ENCODE measurements at places on chromosomes 4 and X.

DNA sequence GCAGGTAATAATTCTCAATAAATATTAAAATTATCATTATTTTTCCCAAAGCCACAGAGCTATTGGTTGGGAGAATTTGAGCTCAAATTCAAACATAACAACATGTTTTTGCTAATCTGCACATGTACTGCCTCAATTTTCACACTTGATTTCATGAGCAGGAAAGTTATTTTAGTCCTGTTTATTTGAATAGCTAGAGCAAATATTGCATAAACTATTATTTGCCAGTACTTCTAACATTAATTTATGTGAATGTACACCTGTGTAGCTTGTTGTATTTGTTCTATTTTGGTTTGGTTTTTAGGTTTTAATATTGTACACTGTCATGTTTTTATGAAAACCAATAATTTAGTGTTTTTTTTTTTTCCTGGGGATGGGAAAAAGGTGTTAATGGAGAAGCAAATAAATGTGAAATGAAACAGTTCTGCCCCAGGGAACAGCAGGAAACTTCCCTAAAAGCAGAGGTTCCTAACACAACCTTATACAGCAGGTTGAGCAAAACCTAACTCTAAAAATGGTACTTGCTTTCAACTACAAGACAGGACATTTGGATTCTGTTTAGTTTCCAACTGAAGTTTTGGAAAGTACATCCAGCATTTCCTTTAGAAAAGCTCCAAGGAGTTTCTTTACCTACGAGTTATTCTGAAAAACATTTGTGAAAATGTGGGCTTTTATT, 99.4 kb downstream of the SYNPO2 start:
- no peak for DNase-seq

DNA sequence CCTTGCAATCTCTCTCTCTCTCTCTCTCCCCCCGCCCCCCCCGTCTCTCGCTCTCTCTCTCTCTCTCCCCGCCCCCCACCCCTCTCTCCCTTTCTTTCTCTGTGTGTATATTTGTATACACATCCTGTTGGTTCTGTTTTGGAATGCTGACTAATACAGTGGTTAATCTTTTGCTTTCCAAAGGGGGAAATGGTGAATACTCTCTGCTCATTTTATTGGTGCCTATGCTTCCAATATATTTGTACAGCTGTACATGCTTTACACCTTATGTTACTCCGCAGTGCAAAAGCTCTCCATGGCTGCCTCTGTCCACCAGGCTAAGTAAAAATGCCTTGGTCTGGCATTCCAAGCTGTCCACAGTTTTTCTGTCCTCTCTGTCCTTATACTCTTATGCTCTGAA, 158.8 kb downstream of the RBMX2 start:
- DNase-seq = no peak

GRCh38 chr4:112341033-112341432, 43.9 kb downstream of the ALPK1 start:
- no peak for DNase-seq

DNA sequence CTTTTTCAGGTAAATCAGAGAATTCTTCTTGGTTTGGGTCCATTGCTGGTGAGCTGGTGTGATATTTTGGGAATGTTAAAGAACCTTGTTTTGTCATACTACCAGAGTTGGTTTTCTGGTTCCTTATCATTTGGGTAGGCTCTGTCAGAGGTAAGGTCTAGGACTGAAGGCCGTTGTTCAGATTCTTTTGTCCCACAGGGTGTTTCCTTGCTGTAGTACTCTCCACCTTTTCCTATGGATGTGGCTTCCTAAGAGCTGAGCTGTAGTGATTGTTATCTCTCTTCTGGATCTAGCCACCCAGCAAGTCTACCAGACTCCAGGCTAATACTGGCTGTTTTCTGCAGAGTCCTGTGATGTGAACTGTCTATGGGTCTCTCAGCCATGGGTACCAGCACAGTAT, 367.5 kb upstream of the GATB start:
- no peak for DNase-seq

- no peak for DNase-seq
Observed at GRCh38 chr4:27714073-27714472, 853.4 kb downstream of the STIM2 start.

GRCh38 chr4:16869594-16870245, 28.7 kb downstream of the LDB2 start:
- no peak for DNase-seq

DNA sequence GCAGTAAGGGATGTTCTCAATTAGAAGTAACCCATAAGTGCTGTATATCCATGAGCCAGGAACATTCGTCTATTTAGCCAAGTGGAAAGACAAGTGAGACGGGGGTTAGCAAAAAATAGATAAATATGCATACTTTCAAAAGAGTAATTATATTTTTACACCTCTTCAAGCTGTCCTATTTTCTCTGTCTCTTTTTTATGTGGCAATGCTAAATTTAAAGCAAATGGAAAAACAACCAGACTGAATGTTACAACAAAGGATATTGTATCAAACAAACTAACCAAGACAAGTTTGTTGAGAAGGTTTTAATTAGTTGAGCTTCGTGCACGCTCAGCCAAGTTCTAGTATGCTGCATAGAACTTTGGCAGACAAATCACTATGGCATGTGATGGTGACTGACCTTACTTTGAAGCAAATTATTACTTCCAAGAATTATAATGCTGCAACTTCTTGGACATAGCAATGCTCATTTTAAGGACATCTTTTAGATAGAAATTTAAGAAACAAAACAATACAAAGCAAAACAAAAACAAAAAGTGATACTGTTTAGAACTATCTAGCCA, 61.4 kb upstream of the TMEM150C start:
- no peak for DNase-seq

DNA sequence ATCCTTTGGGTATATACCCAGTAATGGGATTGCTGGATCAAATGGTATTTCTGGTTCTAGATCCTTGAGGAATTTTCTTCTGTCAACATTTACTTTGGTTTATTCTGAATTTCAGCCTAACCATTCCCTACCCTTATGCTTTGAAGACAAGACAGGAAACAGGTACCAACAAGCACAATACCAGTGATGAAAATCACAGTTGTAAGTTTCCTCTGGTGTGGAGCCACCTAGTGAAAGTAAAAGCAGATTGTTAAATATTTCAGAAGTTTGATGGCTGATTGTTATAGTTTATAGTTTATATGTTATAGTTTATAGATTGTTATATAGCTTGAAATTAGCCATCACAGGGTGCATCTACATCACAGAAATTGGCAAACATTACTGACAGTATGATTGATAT, 104.5 kb upstream of the AGA start:
- no peak for DNase-seq

GRCh38 chr4:81136161-81136905, 78.7 kb downstream of the PRKG2 start:
- DNase-seq = no peak

GRCh38 chrX:97126020-97126419, 242.3 kb downstream of the RPA4 start:
- DNase-seq = no peak

DNA sequence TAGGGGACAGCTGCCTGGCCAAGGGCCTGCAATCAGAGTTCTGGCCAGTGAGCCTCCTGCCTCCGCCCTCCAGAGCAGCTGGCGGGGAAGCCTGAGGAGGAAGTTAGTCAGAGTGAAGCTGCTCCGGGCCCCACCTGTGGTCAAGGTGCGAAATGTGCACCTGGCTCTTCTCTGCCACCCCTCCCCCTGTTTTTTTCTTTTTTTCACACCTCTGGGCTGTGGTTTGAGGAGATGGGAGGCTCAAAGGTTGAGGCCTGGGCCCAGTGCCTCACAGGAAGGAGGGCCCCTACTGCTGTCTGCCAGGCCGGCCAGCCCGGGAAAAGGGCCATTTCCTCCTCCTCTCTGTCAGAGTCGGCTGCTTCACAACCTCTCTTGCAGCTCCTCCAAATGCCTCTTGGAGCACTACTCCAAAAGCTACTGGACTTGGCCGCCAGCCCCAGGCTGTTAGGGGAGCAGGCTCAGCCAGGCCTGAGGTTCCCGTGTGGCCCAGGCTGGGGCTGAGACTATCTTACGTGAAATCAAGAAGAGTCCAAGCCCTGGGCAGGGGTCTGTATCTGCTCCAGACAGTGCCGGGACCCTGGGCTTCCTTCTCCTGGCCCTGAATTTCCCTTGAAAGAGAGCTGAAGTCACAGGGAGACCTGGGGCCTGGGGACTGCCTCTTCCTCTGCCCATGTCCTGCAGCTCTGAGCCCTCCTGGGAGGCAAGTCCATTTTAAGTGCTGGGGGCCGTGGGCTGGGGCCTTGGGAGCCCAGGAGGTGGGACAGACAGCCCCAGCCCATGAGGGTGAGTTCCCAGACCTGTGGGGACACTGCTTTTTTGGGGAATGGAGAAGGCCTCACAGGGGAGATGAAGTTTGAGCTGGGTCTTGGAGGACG, 4.5 kb upstream of the CXCR3 start:
- DNase-seq = peak; percentile 46
